Activated naive CD8-positive, alpha-beta T cell treated with anti-CD3 and anti-CD28 coated beads for 36 hours (primary cell): ENCODE measurements at places on chromosomes 11 and 22. TPM values are rescaled to one million over a fixed set of nuclear protein-coding genes. Genes with fewer than 3 reads are reported as not detected.

Gene CHRM1
- total RNA-seq: not detected

Gene ATP5MG
- 264 TPM for total RNA-seq

GRCh38 chr22:45212306-45212709 lies 28.4 kb downstream of the KIAA0930 start:
- H3K27ac ChIP-seq: no peak overlapping the region
- H3K36me3 ChIP-seq: peaks cover 6% of the 10 kb centered on the region
- H3K4me3 ChIP-seq: no peak overlapping the region
- H3K27me3 ChIP-seq: no peaks in the 10 kb centered on the region
- no peak for DNase-seq
- H3K4me1 ChIP-seq: peaks cover 4% of the 10 kb centered on the region

DNA sequence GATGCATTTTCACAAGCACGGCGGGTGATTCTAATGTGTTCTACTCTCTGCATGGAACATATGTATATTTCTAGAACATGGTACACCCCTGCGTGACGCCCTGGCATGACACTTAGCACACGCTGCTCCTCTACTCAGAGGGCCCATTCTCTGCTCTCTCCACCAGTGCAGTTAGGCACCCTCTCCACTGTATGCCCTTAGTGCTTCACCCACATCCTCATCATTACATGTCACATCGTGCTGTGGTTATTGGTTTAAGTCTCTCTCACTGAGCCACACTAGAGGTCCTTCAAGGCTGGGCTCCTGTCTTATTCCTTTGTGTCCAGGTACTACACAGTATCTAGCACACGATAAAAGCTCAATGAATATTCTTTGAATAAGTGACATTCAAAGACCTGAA lies 16.7 kb downstream of the TMPRSS13 start:
- no peak for DNase-seq
- H3K27me3 ChIP-seq: no peaks in the 10 kb centered on the region
- H3K4me3 ChIP-seq: no peak overlapping the region
- H3K4me1 ChIP-seq: peaks cover 10% of the 10 kb centered on the region
- no peaks in the 10 kb centered on the region for H3K36me3 ChIP-seq

DNA sequence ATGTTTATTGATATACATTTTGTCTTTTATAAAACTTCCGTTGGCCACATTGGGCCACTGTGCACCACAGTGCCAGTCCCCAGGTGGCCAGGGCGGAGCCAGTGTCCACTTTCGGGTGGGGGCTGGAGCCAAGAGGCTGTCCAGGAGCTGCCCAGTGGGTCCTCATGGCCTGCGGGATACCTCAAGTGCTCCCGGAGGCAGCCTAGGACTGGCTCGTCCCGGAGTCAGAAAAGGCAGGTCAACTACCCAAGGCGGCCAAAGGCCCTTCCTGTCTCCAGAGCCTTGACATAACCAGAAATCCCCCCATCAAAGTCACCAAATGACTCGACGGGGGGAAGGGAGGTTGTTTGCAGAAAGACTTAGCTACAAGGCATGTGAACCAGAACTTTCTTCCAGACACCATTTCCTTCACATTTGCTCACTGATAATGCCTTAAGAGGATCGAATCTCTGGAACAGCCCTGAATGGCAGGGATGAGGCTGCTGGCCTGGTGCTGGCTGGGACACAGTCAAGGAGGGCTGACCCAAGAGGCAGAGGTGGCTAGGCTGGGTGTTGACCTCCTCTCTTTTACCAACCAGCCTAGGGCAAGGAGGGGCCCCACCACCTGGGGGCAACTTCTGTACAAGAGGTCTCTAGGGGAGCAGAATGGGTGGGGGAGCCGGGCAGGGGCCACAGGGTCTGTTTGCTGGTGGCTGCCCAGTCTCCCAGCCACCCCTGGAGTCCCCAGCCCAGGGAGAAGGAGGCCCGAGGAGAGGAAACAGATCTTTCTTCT lies 8.4 kb downstream of the MRGPRF start:
- no peak overlapping the region for H3K27ac ChIP-seq
- H3K4me1 ChIP-seq: no peaks in the 10 kb centered on the region
- DNase-seq: no peak
- peaks cover 18% of the 10 kb centered on the region for H3K27me3 ChIP-seq
- no peak overlapping the region for H3K4me3 ChIP-seq

- H3K27me3 ChIP-seq: peaks cover 7% of the 10 kb centered on the region
- no peak for DNase-seq
- no peaks in the 10 kb centered on the region for H3K4me1 ChIP-seq
- no peak overlapping the region for H3K4me3 ChIP-seq
- H3K27ac ChIP-seq: no peak overlapping the region
These were observed 44.0 kb upstream of the CSNK2A3 start for GRCh38 chr11:11397036-11397415.

- no peaks in the 10 kb centered on the region for H3K4me1 ChIP-seq
- no peak for DNase-seq
- no peak overlapping the region for H3K4me3 ChIP-seq
- H3K27ac ChIP-seq: no peak overlapping the region
- H3K36me3 ChIP-seq: no peaks in the 10 kb centered on the region
- no peaks in the 10 kb centered on the region for H3K27me3 ChIP-seq
These were observed 420.6 kb upstream of the CNTN5 start for GRCh38 chr11:98600103-98600502.

DNA sequence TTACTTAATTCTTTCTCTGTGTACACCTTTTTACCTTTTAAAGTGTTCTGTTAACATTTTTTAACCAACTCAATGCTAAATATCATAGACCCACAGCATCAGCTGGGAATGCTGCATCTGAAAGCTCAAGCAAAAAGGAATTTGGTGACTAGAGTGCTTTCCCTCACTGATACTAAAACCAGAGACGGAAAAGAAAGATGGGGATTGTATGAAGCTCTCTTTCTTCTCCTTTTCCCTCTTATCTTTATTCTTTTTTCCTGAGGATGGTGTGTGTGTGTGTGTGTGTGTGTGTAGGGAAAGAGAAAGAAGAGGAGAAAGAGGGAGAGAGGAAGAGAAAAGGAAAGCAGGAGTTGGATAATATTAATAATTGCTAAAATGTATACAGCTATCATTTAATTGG lies 4.1 kb upstream of the SIK2 start:
- H3K36me3 ChIP-seq: no peaks in the 10 kb centered on the region
- DNase-seq: no peak
- peaks cover 17% of the 10 kb centered on the region for H3K27me3 ChIP-seq
- no peak overlapping the region for H3K27ac ChIP-seq
- H3K4me1 ChIP-seq: peaks cover 8% of the 10 kb centered on the region

DNA sequence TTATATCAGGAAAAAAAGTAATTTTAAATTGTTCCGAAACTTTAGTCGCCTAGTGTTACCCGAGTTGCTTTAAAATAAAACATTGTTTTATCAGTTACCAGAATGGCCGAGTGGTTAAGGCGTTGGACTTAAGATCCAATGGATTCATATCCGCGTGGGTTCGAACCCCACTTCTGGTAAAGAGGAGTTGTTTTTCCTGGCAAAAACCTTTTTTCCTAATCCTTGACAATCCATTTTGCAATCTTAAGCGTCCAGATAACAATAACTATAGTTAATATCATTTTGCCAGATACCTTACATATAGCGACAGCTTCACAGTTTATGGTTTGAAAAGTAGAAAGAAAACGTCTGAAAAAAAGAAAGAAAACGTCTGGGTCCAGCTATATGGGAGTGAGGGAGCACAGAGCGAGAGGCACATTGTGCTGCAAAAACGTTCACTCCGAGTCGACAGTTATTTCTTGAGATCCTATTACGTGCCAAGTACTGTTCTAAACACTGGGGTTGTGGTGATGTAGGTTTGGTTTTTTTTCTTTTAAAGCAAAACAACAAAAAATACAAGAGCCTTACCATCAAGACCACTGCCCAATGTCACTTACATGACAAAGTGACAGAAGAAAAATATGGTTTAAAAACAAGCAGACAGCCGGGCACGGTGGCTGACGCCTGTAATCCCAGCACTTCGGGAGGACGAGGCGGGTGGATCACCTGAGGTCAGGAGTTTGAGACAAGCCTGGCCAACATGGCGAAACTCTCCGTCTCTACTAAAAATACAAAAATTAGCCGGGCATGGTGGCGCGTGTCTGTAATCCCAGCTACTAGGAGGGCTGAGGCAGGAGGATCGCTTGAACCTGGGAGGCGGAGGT lies 40.6 kb downstream of the OR4D9 start:
- H3K27me3 ChIP-seq: peaks cover 19% of the 10 kb centered on the region
- no peak for DNase-seq
- H3K27ac ChIP-seq: peak overlapping the region; percentile 97
- peak overlapping the region; percentile 87 for H3K4me3 ChIP-seq

GRCh38 chr11:32255841-32256240 lies 165.0 kb downstream of the RCN1 start:
- DNase-seq: no peak
- peaks cover 4% of the 10 kb centered on the region for H3K4me1 ChIP-seq
- no peak overlapping the region for H3K4me3 ChIP-seq
- no peaks in the 10 kb centered on the region for H3K36me3 ChIP-seq
- H3K27me3 ChIP-seq: no peaks in the 10 kb centered on the region

DNA sequence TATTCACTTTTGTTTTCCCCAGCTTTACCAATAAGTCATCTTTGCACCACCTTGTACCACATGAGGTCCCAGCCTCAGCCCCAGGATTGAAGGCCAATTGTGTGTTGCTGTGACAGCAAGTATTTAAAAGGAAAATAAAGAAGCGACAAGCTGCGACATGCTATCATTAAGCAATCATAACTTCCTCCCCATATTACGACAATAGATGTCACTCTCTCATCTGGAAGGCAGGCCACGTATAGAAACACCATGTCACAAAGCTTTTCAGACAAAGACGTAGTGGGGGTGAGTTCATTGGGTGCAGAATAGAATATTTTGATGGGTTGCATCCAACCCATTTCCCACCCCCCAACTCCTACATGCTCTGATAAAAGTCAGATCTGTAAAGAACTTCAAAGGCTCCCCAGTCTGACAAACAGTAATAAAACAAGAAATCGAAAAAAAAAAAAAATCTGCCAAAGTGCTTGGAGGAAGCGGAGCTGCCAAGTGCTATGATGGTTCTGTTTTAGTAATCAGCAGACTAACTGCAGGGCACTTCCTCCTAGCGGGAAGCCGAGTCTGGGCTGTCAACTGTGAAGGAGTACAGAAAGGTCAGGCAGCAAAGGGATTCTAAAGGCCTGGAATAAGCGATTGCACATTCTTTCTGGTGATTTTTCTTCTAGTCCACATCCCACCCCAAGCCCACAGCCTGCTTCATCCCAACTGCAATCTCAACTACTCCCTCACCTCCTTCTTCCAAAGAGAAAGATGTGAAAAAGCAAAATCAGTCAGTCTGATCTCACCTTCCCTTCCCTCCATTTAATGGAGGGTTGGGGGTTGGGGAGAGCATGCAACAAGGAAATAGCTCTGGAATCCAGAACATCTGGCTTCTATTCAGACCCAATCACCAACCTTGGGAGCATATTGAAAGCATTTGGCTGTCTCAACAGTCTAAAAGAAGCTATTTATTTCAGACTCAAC lies 131.4 kb upstream of the UBASH3B start:
- peaks cover 41% of the 10 kb centered on the region for H3K27me3 ChIP-seq
- no peak overlapping the region for H3K4me3 ChIP-seq
- no peak for DNase-seq
- H3K36me3 ChIP-seq: no peaks in the 10 kb centered on the region
- no peak overlapping the region for H3K27ac ChIP-seq

GRCh38 chr22:27880778-27881394 lies 38.2 kb downstream of the PITPNB start:
- peaks cover 33% of the 10 kb centered on the region for H3K4me1 ChIP-seq
- no peak overlapping the region for H3K27ac ChIP-seq
- no peaks in the 10 kb centered on the region for H3K27me3 ChIP-seq

GRCh38 chr11:111462329-111462728 lies 49.9 kb downstream of the BTG4 start:
- no peak for DNase-seq
- H3K36me3 ChIP-seq: no peaks in the 10 kb centered on the region
- H3K27me3 ChIP-seq: peaks cover 12% of the 10 kb centered on the region
- no peak overlapping the region for H3K27ac ChIP-seq
- H3K4me3 ChIP-seq: no peak overlapping the region

DNA sequence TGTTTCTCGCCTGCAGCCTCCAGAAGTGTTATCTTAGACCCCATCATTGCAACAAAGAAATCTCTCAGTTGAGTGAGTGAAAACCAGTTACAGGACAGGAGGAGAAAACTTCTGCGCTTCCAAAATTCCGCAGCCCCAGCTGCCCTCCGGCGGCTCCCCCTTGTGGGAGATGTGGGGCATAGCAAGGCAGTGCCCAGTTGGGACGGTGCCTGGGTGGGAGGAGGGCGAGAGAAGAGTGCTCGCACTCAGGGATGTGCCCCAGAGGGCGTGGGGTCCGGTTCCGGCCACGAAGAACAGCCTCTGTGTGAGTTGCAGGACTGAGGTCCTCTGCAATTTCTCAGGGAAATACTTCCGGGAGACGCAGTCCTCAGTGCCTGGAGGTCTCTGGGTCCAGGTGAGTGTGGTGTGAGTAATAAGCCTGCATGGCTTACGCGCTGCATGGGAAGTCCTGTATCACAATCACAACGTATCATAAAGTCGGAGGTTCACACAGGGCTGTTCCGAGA lies 87.0 kb upstream of the BLID start:
- H3K27ac ChIP-seq: no peak overlapping the region
- H3K4me1 ChIP-seq: no peaks in the 10 kb centered on the region
- no peaks in the 10 kb centered on the region for H3K36me3 ChIP-seq
- DNase-seq: peak; percentile 45
- H3K4me3 ChIP-seq: no peak overlapping the region

DNA sequence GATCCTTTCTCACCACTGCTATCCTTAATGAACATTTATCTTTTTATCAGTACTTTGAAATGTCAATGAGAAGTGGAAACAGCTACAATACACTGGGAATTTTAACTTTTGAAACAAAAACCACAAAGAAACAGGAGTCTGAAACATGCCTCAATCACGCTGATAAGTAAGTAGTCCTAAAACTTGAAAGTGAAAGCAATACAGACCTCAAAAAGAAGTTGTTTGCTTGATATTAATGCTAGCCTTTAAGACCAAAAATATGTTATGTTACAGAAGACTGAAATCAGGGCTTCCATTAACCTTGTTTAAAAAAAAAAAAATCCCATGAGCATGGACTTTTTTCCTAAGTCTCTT lies 21.3 kb downstream of the PHF21A start:
- no peaks in the 10 kb centered on the region for H3K27me3 ChIP-seq
- H3K36me3 ChIP-seq: peaks cover 3% of the 10 kb centered on the region
- H3K4me3 ChIP-seq: peak overlapping the region; percentile 69
- H3K4me1 ChIP-seq: peaks cover 42% of the 10 kb centered on the region

- no peaks in the 10 kb centered on the region for H3K36me3 ChIP-seq
- DNase-seq: no peak
- H3K4me1 ChIP-seq: no peaks in the 10 kb centered on the region
- no peak overlapping the region for H3K4me3 ChIP-seq
- no peak overlapping the region for H3K27ac ChIP-seq
- H3K27me3 ChIP-seq: peaks cover 4% of the 10 kb centered on the region
These were observed 8.1 kb upstream of the SLC22A12 start for GRCh38 chr11:64582885-64583284.

- no peak overlapping the region for H3K27ac ChIP-seq
- no peak overlapping the region for H3K4me3 ChIP-seq
- no peaks in the 10 kb centered on the region for H3K36me3 ChIP-seq
- peaks cover 13% of the 10 kb centered on the region for H3K4me1 ChIP-seq
These were observed 10.8 kb downstream of the TMEM258 start for GRCh38 chr11:61781585-61781984.
